ENCODE measurements at places on chromosomes 7 and 10. TPM values are rescaled to one million over a fixed set of nuclear protein-coding genes. Genes with fewer than 3 reads are reported as not detected.

DNA sequence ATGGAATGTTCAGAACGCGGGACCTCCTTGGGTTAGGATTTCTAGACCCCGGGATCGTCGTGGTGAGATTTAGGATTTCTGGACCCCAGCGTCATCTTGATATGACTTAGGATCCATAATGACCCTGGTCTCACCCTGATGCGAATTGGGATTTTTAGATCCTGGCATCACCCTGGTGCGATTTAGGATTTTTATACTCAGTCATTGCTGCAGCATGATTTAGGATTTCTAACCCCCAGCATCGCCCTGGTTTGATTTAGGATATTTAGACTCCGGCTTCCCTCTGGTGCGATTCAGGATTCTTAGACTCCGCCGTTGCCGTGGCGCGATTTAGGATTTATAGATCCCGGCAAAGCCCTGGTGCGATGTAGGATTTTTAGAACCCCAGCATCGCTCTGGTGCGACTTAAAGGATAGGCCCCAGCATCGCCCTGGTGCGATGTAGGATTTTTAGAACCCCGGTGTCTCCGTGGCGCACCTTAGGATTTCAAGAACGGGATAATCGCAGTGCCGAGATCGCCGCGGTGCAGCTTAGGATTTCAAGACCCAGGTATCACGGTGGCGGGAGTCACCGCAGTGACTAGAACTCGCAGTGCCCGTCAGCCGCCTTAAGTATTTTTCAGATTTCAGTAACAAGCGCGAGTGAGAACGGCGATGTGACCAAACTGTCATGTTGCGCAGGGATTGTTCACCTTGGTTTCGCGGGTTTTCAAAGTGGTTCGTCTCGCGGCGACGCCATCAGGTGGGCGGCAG, 814 bp downstream of the MEST start:
- peak; percentile 16 for DNase-seq

The SLC29A3 gene
- total RNA-seq: 11.1 TPM

- no peak for DNase-seq
Observed at GRCh38 chr7:98352621-98353020, 48.3 kb downstream of the BAIAP2L1 start.

The GRK5 gene
- total RNA-seq: 1.9 TPM

GRCh38 chr7:83824214-83824613, 175.3 kb upstream of the SEMA3E start:
- DNase-seq: no peak

The PKD2L1 gene
- not detected for total RNA-seq

The GRM3 gene
- total RNA-seq: 1.5 TPM

DNA sequence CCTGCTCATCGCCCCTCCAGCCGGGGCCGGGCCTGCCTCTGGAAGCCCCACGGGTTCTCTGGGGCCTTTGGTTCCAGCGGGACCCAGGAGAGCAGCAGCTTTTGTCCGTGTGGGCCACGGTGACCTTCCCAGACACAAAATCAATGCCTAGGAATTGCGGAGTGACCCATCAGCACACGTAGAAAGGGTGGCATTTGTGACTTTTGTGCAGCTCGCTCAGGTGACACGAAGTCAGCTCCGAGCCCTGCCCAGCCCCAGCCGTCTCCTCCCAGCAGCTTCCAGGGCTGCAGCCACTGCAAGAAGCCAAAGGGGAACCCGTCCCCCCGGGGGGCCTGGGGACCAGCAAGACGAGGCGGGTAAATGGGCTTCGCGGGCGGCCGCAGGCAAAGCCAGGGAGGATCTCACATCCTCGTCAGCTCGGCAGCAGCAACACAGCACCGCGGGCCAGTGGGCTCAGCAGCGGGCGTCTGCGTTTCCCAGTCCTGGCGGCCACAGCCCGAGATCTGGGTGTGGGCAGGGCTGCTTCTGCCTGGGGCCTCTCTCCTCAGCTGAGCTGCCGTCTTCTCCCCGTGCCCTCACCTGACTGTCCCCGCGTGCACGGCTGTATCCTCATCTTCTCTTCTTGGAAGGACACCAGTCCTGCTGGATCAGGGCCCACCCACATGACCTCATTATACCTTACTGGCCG, 88.5 kb downstream of the PAXIP1 start:
- peak; percentile 16 for DNase-seq

- no peak for DNase-seq
Observed at GRCh38 chr7:55520426-55521140, 51.7 kb downstream of the VOPP1 start.

The GRIFIN gene
- not detected for total RNA-seq

The SUPV3L1 gene
- 43.7 TPM for total RNA-seq

- no peak for DNase-seq
Observed at GRCh38 chr10:112735041-112735695, 214.9 kb upstream of the TCF7L2 start.

The ADCK2 gene
- 12.0 TPM for total RNA-seq

- DNase-seq: no peak
Observed at GRCh38 chr7:3371601-3372000, 70.5 kb downstream of the SDK1 start.

GRCh38 chr7:94513565-94513860, 3.9 kb downstream of the CASD1 start:
- no peak for DNase-seq

- no peak for DNase-seq
Observed at GRCh38 chr10:122774231-122774630, 71.4 kb downstream of the CUZD1 start.

The CYP2E1 gene
- 2.6 TPM for total RNA-seq

GRCh38 chr10:118332236-118332635, 9.9 kb downstream of the FAM204A start:
- no peak for DNase-seq

The TMEM168 gene
- 12.7 TPM for total RNA-seq

- DNase-seq: no peak
Observed at GRCh38 chr7:101265622-101266516, 21.0 kb upstream of the FIS1 start.

DNA sequence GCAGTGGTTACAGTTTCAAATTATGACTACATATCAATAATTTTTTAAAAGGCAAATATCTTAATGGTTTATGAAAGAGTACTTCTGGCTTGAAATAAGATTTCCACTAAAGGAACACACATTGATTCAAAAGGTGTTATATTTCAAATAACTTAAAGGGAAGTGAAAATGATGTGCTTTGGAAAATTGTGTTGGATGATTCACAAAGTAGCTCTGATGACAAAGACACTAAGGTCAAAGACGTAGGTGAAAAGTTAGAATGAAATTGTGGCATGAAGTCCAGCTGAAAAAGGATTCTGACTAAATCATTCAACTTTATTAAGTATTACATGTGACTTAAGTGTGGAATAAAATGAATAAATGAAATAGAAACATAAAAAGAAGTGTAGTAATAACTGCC, 20.8 kb upstream of the OR2A5 start:
- DNase-seq: no peak

DNA sequence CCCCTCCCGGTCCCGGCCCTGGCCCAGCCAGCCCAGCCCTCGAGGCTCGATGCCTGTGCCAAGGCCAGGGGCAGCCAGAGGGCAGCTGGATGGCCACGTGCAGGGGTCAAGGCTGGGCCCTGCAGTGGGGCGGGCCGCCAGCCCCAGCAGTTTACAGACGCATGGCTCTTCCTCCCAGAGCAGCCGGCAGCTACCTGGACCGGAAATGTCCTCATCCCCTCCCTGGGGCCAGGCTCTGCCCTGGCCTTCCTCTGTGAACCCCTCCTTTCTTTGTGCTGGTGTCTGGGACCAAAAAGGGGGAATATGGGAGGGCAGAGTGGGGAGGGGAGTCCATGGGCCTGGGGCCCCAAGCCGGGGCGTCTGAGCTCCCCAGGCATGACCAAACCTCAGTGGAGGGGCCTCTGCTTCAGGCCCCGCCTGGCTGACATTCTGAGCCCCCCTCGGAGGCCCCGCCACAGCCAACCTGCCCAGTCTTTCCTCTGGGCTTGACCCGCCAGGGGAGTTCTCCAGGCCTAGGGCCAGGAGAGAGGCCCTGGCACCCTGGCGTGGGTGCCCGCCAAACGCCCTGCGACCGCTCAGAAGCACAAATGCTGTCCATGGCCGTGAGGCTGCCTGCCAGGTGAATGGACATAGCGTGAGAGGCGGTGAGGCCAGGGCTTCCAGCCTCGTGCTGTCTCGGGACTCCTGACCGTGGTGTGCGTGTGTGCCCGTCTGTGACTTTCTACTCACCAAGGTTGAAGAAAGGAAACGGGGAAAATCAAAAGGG, 24.7 kb upstream of the AMZ1 start:
- no peak for DNase-seq

The DPYSL4 gene
- 16.8 TPM for total RNA-seq

The IGFBP1 gene
- total RNA-seq: 0.37 TPM

- DNase-seq: peak; percentile 36
Observed at GRCh38 chr10:57579926-57580325, 687.8 kb downstream of the IPMK start.

- no peak for DNase-seq
Observed at GRCh38 chr10:30219971-30220751, 128.9 kb downstream of the MTPAP start.
